ENCODE measurements at places on chromosomes 2 and 18.

GRCh38 chr2:98582523-98582922 is 25.8 kb downstream of the COA5 start:
- no peak for DNase-seq

DNA sequence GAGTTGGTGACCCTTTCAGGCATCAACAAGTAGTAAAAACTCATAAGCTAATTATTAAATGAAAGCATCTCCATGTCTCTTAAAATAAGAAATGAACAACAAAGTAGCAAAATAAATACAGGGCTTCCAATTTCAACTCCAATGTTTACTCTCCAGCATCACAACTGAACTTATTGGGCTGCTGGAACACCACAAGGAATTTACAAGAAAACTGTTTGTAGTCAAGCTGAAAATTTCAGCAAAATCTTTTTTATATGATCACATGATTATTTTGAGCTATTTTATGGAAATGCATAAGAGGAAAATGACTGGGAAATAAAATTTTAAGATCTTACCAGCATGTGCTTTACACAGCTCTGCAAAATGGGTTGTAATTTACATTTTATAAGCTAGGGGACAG is 28.1 kb downstream of the COBLL1 start:
- DNase-seq, result no peak

DNA sequence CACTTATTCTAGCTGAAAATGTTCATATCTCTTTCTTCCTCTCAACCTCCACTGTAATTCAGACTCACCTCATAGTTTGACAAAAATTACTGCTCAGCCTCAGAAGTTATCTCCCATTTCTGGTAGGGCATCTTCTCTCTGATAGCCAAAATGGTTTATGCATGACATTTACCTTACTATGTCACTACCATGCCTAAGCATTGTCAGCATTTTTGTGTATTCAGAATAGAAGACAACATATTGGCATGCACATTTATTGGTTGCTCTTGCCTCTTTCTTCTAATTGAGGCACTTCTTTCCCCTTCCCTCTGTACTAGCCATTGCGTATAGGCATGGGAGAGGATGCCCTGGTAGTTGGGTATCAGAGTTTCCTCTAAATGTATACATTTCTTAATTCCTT is 406.1 kb upstream of the DCC start:
- no peak for DNase-seq

DNA sequence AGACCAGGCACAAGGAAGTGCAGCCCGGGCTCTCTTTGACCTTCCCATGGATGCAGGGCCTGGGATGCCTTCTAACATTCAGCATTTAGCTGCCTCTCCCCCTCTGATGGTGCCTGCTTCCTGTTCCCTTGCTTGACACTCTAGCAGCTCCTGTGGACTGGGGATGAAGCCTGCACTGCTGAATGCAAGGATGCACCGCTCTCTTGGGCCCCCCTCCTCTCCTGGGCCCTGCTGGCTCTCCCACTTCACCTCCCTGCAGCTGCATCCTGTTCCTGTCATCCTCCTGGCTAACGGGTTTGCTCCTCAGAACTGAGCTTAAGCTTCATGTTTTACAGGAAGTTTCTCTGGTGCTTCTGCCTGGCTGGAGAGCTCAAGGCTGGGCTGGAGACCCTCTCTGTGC is 254.1 kb downstream of the TSN start:
- DNase-seq, result no peak

- DNase-seq, result no peak
Measured at GRCh38 chr18:79871026-79871390, 73.3 kb downstream of the KCNG2 start.

DNA sequence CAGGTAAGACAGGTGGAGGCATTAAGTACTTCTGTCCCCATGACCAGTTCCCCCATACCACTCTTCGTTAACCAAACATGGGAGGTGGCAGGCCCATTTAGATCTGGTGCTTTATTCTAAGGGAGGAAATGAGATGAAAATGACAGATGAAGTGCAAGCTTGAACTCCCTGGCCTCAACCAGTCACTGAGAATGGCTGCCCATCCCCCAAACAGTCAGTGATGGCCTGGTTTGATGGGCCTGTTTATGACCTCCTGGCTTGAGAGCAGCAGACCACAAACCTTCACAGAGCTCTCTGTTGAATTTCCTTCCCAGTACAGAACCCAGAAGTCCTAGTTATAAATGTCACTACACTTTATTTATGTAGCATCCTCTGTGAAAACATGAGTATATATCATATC is 31.1 kb downstream of the EPAS1 start:
- no peak for DNase-seq

DNA sequence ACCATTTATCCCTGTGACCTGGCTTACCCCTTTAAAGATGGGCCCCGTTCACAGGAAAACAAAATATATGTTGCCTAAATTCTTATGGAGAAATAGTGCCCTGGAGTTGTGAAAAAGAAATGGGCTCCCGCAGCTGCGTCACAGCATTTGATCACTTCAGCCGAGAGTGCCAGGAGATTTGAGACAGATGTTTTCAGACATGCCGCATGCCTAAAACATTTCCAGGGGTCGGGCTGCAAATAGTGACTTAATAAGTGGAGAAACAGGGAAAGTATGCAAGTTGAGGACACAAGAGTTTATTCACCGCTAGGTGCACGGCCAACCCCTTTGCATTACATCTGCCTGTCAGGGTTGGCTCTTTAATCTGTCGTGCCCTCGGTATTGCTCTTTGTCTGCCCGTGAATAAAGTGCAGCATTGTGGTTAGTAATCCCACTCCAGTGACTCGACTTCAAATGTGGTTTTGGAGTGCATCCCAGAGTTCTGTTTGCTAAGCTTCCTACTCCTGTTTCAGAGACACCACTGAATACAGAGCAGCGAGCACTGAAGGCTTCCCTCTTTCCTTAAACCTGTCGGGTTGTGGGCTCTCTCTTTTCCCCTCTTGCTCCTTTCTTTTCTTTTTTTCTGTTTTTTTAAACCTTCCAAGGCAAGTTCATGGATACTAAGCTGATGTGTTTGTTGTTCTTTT is 187.5 kb downstream of the LTBP1 start:
- no peak for DNase-seq

GRCh38 chr2:23745726-23746105 is 181.2 kb downstream of the ATAD2B start:
- DNase-seq, result no peak

Data from stimulated activated CD8-positive, alpha-beta memory T cell treated with anti-CD3 and anti-CD28 coated beads, Interleukin-7, amount 100 ng/mL, for 24 hours (primary cell).